ENCODE measurements at places on chromosomes 3 and 15.

GRCh38 chr3:188282871-188283270 is 128.9 kb downstream of the LPP start:
- no peak for DNase-seq

- no peak for DNase-seq
Observed at GRCh38 chr15:88243895-88244787, 12.4 kb downstream of the NTRK3 start.

GRCh38 chr3:130925628-130926027 is 31.7 kb downstream of the ATP2C1 start:
- DNase-seq = no peak

DNA sequence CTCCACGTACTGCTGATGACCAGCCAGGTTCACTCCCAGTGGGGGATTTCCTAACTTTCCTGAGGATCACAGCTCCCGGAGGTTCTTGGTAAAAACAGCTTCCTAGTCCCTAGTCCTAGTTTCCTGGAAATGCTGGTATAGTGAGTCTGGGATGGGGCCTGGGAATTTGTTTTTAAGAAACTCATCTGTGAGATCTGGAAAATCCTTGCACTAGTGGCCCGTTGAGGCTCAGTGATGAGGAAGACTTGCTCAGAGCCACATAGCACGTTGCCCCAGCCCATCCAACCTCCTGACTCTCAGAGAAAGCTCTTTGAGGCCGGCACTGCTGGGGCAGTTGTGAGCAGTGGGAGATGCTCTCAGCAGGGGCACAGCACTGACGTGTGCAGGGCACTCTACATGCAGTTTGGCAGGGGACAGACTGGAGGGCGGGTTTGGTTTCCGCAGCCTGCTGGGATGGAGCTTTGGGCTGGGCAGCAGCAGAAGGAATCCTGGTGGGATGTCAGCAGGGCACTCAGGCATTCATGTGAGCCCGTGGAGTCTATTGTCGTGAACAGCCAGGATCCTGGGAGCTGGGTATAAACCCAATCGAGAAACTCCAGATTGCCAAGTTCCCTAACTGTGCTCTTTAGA is 31.6 kb downstream of the SAXO2 start:
- DNase-seq = no peak

DNA sequence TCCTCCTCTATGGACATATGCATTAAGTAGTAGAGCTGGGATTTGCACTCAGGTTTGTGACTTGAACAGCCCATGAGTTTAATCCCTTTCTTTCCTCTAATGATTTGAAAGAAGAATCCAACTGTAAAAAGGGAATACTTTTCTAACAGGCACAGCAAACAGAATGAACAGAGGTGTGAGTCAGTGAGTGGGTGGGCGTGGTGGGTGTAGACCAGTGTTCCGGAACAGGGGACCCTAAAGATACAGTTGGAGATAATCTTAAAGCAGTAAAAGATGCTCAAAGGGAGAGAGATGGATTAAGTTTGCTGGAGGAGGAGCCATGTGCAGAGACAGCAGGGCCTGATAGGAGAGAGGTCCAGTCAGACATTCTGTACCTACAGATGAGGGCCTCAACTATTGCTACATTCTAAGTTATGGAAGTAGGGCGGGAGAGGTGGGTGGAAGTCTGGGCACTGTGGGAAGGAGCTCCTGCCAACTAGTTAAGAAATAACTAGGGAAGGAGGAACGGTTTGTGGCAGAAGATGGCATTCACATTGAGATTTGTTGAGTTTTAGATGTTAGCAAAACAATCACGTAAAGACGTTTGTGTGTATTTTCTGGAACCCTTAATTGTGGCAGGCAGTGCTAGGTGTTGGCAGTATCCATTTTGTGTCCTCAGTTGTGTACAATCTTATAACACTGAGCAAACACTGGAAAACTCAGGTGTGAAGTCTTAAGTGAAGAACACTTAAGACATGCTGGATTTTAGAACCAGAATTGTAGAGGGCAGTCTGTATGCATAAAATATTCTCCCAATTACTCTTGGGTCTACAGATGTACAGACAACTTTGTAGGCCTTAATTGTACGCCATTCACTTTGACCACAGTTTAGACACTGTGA is 511.0 kb downstream of the GRM7 start:
- no peak for DNase-seq

DNA sequence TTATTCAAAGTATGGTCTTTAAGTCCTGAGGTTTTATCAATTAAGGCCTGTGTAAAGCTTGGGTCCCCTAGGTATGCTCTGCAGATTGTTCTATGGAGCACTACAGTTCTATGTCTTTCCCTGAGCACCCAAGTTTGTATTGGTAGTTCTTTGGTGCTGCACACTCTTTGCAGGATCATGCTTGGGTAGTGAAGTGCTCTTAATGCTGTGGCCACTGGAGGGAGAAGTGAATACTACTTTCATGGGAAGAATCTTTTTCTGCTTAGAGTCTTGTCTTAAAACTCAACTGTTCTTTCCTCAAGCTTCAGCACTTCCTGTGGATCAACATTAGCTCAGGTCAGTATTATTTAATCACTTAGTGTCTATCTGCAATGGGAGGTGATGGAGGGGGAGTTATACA is 93.6 kb upstream of the CFAP20DC start:
- no peak for DNase-seq

DNA sequence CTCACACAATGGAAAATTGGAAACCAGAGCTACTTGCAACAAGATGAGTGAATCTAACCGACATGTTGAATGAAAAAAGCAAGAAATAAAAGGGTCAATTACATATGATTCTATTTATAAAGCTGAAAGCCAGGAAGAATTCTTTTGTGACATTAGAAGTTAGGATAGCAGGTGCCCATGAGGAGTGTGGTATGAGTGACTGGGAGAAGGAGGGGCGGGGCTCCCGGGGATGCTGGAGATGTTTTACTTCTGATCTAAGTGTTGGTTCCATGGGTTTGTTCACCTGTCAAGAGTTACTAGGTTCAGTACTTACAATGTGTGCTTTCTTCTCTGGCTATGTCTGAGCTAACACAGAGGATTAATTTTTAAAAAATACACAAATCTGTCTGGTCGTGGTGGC is 60.8 kb downstream of the NSMCE3 start:
- no peak for DNase-seq

- no peak for DNase-seq
Observed at GRCh38 chr3:157844800-157845565, 261.2 kb downstream of the SHOX2 start.

DNA sequence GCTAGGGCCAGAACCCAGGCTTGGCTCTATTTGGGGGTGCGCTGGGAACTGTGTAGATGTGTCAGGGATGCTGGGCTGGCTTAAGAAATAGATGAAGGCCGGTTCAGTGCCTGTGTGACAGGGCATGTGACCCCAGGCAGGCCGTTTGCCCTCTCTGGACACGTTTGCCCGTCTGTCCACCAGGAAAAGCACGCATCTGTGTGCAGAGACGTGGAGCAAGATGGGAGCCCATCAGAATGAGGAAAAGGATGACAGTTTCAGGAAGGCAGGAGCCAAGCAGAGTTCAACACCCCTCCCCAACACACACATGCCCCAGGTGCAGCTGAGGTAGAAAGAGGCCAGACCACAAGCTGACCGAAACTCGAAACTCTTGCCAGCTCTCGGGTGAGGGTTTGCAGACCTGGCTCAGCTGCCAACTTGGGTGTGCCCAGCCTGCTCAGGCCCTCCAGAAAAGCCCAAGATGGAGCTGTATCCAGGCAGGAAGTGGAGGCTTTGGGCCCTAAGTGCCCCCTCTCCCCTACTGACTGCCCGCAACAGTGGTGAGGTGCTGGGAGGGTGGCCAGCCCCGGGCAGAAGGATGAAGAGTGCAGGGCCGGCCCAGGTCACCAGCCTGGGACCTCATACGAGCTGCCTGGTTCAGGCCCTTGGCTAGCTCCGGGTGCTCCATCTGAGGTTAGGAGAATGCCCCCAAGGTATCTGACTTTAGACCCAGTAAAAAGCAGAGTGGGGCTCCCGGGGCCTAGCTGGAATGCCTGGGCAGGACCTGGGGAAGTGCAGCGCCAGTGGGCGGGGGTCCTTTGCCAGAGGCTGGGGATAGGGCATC is 10.2 kb upstream of the MESP1 start:
- DNase-seq = no peak

DNA sequence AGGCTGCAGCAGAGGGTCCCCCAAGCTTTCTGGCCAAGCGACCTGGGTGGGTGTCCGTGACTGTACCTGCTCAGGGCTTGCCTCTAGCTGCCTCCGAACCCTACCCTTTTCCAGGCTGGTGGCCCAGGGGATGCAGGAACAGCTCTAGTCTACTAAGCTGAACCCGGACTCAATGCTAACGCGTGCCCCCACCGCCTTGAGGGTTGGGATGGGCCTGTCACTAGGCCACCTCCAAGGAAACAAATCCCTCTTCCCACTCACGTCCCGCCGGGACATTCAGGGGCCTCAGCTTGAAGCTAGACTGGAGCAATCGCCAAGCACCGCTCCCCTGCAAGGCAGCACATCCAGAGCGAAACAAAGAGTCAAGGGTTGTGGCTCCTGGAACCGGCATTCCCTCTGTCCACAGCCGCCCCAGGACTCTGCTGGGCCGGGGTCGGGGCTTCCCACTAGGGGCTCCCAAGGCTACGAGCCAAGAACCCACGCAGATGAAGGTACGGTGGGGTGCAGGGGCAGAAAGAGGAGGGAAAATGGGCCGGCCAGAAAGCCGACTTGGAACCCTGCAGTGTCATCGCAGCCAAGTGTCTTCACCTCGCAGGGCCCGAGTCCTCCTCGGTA is 2.9 kb downstream of the FBXL22 start:
- DNase-seq = no peak

DNA sequence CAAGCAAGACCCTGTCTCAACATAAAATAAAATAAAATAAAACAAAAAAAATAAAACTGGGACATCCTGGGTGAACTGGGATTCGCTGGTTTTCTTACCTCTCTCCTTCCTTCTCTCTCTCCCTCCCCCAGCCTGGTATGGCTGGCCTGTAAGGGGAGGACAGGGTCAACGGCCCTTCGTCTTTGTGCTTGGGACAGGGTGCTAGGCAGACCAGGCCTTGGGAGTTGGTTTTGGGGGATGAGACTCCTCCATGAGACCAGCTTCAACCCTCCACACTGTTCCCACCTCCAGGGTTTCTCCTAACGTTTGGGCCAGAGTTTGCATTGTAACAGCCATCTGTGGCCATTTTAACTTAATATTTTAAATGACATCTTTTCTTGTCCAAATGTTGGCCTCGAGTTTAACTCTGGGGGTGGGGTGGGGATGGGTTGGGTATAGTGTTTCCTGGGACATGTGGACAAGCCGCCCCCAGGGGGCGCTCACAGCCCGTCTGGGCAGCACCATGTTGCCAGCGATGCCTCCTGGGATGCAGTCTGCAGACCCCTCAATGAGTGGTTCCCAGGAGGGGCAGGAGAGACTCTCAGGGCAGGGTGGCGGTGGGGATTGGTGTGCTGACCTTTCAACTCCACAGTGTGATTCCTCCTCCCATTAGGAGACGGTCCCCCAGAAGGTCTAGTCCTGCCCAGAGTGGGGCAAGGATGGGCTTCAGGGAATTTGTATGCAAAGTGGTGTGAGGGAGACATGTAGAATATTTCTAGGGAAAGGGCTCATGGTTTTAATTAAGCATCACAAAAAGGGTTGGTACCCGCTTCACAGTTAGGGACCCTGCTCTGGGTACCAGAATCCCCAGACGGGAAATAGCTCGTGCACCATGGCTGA is 37.7 kb upstream of the LCTL start:
- DNase-seq = no peak

- DNase-seq = no peak
Observed at GRCh38 chr15:71223516-71223915, 108.2 kb downstream of the THSD4 start.

- no peak for DNase-seq
Observed at GRCh38 chr3:170751083-170751898, 118.7 kb downstream of the RPL22L1 start.

DNA sequence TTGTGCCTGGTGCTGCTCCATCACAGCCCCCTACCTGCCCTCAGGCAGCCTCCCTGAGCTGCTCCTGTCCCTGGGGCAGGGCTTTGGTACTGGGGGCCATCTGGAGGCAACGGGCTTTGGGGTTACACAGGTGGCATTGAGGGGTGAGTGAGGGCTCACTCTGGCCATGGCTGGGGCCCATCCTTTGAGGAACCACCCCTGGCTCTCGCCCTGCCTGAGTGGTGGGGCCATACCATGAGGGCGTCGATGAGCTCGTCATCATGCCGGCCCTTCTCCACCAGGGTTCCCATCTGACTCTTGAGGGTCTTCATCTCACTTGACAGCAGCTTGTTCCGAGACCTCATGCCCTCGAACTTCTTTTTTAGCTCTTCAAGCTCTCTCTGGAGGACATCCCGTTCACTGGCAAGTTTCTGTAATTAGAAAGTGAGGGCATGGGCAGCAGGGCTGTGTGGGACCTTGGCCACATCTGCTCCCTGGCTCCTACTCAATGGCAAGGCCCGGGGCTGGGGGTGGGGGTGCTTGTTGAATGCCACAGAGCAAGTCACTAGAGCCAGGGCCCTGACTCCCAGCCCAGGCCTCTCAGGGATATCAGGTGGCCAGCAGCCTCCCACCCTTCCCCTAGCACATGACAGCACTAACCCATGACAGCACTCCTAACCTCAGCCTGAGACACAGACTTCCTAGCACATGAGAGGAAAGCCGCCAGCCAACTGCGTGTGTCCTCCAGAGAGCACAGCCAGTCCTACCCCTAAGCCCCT is 33.5 kb downstream of the CCDC13 start:
- DNase-seq = no peak

GRCh38 chr3:80297720-80298119 is 529.9 kb upstream of the ROBO1 start:
- DNase-seq = no peak

DNA sequence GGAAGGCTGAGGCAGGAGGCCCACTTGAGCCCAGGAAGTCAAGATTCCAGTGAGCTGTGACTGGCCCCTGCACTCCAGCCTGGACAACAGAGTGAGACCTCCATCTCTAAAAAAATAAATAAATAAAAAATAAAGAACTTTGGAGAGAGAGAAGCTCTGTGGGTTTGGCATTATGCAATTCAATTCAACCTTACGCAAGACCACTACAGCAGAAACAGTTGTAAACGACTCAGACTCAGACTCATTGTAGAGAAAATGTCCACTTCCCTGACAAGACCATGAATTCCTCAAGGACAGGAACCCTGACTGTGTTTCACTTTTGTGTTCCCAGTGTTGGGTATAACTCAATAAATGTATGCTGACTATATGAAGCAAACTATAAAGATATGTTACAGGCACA is 90.3 kb upstream of the C3orf80 start:
- no peak for DNase-seq

- DNase-seq = no peak
Observed at GRCh38 chr3:127734754-127735473, 62.2 kb downstream of the ABTB1 start.

DNA sequence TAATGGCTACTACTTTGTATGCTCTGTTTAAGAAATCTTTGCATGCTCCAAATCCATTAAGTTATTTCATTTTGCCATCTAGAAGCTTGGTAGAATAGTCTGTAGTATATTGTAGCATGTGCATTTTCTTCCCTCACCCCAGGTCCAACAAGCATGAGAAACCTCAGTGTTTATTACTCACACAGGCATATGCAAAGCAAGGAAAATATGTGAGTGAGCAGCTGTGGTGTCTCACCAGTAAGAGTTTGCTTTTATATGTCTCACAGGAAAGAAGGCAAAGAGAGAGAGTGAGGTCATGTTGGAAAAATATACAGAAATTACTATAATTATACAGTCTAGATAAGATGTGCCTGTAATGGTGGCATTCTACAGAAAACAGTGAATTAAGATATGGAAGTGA is 312.5 kb downstream of the C3orf38 start:
- no peak for DNase-seq
